ENCODE measurements at places on chromosomes 16 and 17.

DNA sequence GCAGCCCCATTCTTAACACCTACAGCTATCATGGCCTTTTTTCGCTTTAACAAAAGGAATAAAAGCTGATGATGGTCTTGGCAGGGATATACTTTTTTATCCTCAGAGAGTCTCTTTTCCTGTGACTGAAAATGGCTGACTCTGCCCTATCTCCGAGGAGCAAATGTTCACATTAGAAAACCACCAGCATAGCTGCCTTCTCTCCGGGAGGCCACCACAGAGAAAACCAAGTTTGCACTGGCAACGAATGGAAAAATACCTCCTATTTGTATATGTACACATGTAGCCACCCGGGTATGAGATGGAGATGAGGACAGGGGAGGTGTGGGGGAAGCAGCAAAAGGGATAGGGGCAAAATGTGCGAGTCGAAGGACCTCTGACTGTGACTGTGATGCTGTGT is 88.2 kb downstream of the STX8 start:
- H3K36me3 ChIP-seq = no peaks in the 10 kb centered on the region
- H3K27ac ChIP-seq = no peak overlapping the region
- H3K4me3 ChIP-seq = no peak overlapping the region
- DNase-seq = no peak
- H3K4me1 ChIP-seq = no peaks in the 10 kb centered on the region
- H3K27me3 ChIP-seq = no peaks in the 10 kb centered on the region

DNA sequence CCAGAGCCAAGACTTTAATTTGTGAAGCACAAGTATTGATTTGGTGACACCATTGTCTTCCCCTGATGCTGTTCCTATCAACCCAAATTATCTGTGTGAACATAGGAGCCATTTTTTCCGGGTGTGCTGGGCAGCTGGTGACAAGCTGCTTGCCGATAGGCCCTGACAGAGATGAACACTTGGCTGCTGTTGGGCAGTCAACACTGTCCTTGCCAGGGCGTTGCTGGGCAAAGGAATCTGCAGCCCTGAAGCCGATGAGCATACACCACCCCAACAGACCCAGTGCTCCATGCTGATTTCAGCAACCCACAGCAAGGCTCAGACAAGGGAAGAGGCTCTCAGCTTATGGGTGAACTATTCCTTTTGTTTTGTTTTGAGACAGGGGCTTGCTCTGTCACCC is 105.4 kb downstream of the YPEL2 start:
- H3K4me3 ChIP-seq = no peak overlapping the region
- no peaks in the 10 kb centered on the region for H3K27me3 ChIP-seq
- H3K27ac ChIP-seq = no peak overlapping the region
- H3K36me3 ChIP-seq = no peaks in the 10 kb centered on the region
- no peak for DNase-seq

- no peak overlapping the region for H3K4me3 ChIP-seq
- H3K4me1 ChIP-seq = peaks cover 31% of the 10 kb centered on the region
- DNase-seq = peak; percentile 93
- H3K27ac ChIP-seq = peak overlapping the region; percentile 69
- no peaks in the 10 kb centered on the region for H3K27me3 ChIP-seq
These were observed 9.3 kb downstream of the ADORA2B start for GRCh38 chr17:15954222-15954621.

DNA sequence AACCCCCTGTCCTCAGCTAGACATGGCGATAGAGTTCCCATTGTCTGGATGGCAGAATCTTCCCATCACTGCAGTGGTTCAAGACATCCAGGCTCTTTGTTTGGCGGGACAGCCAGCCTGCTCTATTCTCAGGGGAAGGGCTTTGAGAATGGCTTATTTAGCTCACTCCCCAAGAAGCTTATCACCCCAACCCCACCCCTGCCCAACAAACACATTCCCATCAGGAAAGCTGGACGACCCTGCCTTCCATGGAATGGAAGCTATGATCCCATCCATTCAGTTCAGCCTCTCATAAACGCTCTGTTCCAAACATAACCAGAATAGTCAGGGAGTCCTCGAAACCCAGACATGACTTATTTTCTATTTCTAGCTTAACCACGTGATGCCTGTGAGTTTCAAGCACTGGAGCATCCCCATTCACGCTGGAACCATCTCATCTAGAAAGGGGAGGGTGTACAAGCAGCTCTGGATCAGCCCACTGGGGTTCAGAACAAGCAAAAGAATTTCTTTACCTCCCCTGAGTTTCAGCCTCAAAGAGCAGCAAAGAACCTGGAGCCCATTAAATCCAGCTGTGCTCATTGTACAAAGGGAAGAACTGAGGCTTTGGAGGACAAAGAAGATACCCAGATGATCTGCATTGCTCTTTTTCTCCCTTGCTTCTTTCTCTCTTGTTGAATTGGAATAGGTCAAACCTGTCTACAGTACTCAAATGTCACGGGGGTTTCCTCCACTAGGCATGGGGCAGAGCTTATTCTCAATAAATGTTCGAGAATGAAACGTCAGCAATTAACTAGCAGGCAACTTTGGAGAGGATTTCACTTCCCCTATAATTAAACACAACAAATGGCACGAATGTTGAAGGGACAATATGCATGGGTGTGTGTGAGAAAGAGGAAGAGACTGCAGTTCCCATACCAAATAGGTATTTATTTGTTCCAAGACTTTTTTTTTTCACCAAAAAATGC is 93.1 kb downstream of the XYLT1 start:
- no peaks in the 10 kb centered on the region for H3K4me1 ChIP-seq
- no peak overlapping the region for H3K27ac ChIP-seq
- H3K36me3 ChIP-seq = no peaks in the 10 kb centered on the region
- no peaks in the 10 kb centered on the region for H3K27me3 ChIP-seq

DNA sequence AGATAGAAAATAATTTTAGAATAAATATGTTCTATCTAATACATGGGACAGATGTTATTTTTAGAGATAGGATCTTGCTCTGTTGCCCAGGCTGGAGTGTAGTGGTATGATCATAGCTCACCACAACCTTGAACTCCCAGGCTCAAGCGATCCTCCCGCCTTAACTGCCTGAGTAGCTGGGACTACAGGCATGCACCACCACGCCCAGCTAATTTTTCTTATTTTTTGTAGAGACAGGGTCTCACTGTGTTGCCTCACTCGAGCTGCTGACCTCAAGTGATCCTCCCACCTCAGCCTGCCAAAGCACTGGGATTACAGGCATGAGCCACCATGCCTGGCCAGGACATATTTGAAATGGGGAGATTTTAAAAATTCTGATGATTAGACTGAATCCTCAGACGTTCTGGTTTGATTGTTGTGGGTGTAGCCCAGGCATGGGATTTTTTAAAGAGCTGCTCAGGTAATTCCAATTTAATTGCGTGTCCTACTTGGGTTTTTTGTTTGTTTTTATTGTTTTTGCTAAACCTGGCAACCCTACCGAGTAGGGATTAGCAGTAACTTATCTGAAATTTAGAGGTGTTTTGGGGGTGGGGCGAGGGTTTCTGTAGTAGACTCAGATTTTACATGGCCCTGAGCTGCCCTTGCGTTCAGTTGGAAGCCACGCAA is 142.9 kb downstream of the RAB11FIP4 start:
- H3K4me3 ChIP-seq = no peak overlapping the region
- no peaks in the 10 kb centered on the region for H3K27me3 ChIP-seq
- no peak for DNase-seq
- H3K36me3 ChIP-seq = no peaks in the 10 kb centered on the region
- peaks cover 8% of the 10 kb centered on the region for H3K4me1 ChIP-seq

DNA sequence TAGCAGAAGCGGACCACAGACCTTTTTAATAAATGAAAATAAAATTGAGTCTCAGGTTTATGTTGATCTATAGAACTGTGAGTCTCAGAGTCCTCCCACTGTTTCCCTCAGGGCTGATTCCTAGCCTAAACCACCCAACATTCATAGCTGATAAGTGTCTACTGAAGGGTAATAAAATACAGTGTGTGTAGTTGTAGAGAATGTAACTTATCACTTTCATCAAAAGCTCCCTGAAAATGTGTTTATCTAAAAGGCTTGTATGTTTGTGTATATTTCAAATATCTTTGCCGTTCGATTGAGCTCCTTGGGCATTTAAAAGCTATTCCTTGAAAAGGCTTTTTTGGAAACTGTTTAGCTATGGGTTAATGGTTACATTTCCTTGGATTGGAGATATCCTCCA is 740.3 kb upstream of the SOX9 start:
- no peaks in the 10 kb centered on the region for H3K4me1 ChIP-seq
- no peaks in the 10 kb centered on the region for H3K36me3 ChIP-seq
- no peaks in the 10 kb centered on the region for H3K27me3 ChIP-seq
- no peak for DNase-seq
- H3K27ac ChIP-seq = no peak overlapping the region

DNA sequence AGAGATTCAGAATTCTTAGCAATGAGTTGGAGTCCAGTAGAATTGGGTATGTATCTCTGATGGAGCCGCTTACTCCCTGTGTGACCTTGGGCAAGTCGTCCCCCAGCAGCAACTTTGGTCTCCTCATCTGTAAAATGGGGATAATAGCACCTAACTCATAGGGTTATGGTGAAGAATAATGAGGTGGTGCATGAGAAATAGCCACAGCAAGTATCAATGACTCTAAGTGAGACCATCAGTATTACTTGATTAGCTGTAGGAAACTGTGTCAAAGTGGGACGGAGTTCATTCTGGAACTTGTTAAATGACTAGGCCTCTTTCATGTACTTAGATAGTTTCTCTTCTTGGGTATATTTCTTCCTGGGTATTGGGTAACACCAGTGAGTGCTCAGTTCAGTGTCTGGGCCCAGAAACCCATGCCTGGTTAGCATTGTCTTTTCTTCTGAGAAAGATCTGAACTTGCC is 6.4 kb downstream of the PRKCB start:
- no peak overlapping the region for H3K27ac ChIP-seq
- no peak for DNase-seq
- H3K4me3 ChIP-seq = no peak overlapping the region

- no peak for DNase-seq
- H3K4me1 ChIP-seq = no peaks in the 10 kb centered on the region
- H3K36me3 ChIP-seq = peaks cover 10% of the 10 kb centered on the region
These were observed 22.5 kb downstream of the WWP2 start for GRCh38 chr16:69784586-69784985.

DNA sequence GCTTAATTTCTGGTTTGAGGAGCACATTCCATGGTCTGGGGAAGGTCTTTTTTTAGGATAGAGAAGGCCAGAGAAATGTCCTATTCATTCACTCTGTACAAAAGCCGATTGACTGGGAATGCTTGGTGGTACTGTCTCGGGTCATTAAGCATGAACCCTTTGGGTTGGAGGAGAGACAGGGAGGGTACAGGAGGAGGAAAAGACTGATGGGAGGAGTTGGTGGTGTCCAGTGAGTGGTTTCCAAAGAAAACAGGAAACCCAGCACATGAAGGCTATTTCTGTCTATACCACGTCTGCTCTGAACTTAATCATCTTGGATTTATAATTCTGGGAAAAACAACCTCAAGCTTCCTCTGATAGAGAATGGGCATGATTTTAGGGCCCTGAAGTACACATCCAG is 111.9 kb downstream of the XYLT1 start:
- DNase-seq = no peak
- no peaks in the 10 kb centered on the region for H3K36me3 ChIP-seq
- H3K4me1 ChIP-seq = peaks cover 8% of the 10 kb centered on the region
- no peak overlapping the region for H3K27ac ChIP-seq

All from RWPE2 (cell line).